ENCODE measurements at places on chromosomes 6 and 20.

GRCh38 chr6:112298021-112298745, 43.8 kb upstream of the LAMA4 start:
- no peak for DNase-seq

DNA sequence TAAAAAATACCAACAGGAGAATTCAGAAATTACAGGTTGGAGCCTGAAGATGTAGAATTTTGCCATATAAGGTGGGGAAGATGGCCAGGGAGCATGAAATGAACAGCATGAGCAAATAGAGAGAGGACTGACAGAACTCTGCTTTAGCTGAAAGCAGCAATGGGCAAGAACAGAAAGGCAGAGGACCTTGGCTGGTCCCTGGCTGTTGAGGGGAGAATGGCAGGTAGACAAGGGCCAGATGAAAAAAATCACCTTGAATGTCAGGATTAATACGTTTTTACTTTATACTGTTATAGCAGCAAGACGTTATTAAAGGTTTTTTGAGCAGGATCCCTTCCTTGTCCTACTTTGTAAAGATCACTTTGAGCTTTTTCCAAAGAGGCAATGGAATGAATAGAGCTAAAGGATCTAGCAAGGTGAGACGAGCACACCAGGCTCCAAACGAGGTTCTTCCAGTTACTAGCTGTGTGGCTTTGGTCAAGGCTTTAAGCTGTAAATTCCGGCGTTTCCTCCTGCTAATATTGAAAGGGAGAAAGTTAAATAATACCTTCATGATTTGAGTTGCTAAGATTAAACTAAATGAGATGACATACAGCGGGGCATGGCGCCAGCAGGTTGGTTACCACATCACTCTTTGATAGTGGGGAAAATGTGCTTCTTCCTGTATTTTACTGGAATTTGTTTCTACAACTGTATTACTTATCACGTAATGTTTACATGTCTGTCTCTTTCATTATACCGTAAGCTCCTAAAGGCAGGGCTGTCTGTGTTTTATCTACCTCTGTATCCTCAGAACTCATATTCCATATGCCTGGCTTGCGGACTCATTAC, 776 bp downstream of the PPIL1 start:
- DNase-seq, result peak; percentile 54

DNA sequence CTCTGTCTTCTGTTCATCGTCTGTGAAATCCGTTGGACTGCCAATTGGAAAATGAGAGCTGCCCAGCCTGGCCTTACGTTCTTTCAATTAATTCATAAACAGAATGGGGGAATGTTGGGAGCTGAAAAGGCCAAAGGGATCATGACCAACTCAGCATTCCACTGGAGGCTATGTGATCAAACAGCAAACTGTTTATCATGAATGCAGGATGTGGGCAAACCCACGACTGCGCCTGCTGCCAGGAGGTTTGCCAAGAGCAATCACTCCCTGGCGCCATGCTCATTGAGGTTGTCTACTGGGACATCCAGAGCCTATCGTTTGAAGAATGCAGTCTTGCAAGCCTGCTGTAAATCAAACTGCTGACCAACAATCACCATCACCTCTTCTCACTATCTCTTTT, 9.3 kb upstream of the FKBP1A start:
- no peak for DNase-seq

GRCh38 chr20:9147547-9148024, 78.7 kb downstream of the PLCB4 start:
- DNase-seq, result no peak
